Fibroblast of the conjunctiva (primary cell): ENCODE measurements at places on chromosomes 12 and 14.

GRCh38 chr14:61227884-61228591 lies 53.1 kb downstream of the TMEM30B start:
- DNase-seq: no peak

DNA sequence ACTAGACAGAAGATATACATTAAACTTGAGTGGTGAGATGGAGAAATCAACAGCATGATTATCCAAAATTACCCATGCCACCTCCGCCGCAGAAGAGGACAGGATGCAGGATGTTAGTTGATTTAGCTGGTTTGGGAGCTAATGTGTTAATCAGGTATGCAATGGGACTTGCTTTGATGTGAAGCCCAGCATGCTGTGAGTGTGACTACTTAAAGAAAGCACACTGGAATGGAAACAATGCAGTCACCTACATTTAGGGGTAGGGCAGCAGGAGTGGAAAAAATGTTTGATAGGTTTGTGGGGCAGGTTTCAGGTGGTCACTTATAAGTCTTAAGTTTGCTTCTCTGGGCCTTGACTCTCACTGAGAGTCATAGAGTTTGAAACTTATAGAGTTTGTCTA lies 170.0 kb upstream of the DAAM1 start:
- no peak for DNase-seq

DNA sequence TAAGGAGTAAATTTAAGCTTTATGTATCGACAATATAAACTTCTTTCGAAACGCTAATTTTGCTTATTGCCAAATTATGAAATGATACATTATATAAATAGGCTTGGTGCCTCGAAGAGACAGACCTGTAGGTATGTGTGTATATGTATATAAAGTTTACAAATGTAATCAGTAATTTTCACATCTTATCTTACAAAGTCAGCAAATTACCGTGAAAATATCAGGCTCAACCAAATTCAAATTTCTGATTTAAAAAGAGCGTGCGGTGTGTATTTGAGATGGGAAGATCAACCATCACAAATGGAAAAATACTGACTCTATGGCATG lies 605 bp downstream of the ZCRB1 start:
- DNase-seq: no peak

DNA sequence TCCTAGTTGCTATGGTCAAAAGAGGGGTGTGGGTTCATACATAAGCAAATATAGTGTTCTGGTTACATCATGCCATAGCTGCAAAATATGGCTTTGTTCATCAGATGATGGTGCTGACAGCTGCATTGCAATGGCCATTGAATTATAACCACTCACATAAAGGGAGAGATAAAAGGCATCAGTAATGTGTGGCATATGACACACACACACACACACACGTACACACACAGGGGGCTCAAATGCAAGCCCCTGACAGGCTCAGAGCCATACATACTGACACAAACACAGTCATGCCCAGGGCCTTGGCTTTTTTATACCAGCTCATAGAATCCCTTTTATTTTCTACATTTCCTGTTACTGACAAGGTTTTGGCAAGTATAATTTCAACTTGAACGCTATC lies 698.9 kb downstream of the BCL11B start:
- DNase-seq: no peak

- DNase-seq: peak; percentile 82
Observed at GRCh38 chr14:22536853-22537338, 52.1 kb downstream of the DAD1 start.

DNA sequence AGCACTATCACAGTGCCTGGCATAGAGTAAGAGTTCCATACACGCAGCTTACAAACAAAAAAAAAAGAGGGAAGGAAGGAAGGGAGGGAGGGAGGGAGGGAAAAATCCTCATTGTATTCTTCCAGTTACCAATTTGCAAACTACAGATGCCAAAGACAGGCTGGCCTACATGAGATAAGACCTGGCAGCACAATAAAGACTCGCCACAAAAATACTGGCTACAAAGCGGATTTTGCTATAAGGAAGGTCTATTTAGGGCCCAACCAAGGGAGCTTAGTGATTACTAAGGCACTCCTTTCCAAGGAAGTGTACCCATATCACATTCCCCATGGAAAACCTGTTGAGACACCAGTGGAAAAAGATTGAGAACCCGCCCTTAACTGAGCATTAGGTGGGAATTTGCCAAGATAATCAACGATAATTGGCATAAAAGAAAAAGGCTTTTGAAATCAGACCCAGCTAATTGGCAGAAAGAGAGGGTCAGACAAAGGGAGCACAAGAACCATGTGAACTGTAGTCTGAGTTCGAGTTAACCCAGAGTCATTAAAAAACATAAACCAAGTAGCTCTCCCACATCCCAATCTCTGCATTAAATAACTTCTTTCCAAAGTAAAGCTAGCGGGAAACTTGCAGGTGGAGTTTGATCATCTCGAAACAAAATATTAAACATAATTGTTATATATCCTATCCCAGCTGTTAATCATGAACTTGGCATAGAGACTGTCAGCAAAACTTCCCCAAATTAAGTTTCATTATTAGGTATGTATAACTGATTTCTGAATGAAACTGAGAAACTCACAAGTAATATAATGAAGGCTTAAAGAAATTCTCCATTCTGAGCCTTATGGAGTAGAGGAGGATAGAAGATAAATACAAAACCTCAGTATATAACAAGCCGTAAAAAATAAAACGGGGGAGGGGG lies 50.1 kb downstream of the PHLDA1 start:
- DNase-seq: no peak

- DNase-seq: no peak
Observed at GRCh38 chr12:2383325-2384028, 330.7 kb downstream of the CACNA1C start.

DNA sequence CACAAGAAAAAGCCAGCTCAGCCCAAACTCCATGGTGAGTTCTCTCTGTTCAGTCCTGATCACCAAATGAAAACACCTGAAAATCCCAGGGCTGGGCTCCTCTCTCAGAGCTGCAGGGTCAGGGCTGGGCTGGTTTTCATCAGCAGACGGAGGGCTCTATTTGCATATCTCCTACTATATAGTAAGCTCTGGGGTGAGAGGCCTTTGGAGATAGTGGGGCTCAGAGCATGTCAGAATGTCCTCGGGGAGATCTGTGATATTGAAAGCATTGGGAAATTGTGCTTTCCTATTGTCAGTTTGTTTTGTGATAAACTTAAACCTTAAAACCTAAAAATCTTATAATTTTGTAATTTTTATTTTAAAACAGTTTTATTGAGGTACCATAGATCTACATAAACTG lies 742.6 kb downstream of the TMEM121 start:
- DNase-seq: no peak

GRCh38 chr14:78519863-78520262 lies 349.7 kb downstream of the NRXN3 start:
- no peak for DNase-seq

DNA sequence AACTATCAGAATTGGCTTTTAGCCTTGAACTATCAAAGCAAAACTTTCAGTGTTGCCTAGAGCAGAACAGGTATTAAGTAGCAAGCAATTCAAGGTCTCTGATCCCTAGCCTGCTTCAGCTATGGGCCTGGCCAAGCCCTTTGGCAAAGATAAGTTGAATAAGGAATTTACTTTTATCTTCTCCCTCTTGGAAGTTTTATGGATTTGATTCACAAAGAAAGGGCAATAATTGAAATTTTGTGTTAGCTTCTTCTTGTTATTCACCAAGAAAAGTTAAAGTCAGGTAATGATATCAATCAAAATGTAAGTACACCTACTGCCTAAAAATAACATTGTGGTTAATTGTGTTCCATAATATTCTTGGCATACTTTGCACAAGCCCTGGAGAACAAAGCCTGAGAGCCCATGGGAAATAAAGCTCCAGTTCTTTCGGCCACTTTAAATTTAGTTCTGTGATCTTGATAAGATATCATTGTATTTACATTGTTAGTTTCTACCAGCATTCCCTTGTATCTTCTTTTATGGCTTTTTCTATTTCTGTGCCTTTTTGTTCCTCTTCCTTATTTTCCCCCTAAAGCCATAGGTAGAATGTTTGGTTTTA lies 158.0 kb downstream of the RAD51B start:
- DNase-seq: no peak

DNA sequence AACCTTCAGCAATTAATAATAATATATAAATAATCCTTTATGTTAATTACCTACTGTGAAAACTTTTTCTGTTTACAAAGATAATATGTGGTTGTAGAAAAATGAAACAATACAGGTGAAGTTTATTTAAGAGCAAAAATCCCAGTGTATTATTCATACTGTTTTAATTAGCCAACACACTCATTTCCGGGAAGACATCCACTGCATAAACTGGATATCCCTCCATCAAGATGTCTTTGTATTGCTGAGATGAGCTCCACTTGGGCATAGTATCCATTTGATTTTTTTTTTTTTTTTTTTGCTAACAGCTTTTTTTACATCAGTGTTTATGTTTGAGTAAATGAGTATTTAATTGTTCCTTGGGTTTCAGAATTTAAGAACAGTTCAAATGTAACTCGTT lies 13.7 kb upstream of the DERA start:
- DNase-seq: no peak

DNA sequence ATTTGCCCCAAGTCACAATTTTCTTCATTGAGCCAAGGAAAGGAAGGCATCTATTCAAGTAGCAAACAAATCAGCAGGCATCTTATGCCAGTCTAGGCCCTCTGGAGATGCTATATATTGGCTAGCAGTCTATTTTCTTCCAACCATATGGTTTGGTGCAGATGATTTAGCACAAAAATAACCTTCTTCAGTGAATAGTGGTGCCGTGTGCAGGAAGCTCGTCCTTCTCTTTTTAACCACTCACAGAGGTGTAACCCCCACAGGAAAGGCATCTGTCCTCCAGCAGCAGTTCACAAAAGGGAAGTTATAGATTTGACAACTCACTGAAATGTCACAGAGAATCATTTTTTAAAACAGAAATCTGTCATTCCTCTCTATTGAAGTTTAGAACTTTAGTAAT lies 445.7 kb upstream of the SYT1 start:
- no peak for DNase-seq

DNA sequence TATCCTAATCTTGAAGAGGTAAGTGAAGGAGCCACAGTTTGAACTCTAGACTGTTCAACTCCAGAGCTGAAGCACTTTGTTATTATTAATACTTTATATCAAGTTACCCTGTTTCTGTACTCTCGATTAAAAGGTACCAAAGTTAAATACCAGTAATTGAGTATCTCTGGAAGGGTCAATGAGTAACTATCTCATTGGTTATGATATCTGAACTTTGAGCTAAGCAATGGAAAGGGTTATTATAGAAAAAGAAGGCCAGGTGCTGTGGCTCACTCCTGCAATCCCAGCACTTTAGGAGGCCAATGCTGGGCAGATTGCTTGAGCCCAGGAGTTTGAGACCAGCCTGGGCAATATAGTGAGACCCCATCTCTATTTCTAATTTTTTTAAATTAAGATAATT lies 9.9 kb downstream of the TMEM19 start:
- DNase-seq: no peak

DNA sequence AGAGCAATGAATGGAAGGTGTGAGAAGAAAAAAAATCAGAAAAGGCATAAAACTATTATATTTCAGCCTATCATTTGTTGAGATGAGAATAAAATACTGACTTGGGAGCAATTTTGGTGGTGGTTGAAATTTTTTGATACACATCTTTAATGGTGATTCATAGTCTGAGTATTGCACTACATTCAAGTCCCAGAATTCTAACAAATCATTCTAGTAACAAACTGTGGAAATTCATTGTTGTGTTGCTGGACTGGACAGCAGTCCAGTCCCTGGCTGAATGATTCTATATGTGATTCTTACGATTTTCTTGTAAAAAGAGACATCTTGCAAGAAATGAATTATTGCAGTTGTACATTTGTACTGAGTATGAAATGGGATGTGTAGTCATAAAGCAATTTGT lies 268.6 kb downstream of the TRHDE start:
- no peak for DNase-seq

DNA sequence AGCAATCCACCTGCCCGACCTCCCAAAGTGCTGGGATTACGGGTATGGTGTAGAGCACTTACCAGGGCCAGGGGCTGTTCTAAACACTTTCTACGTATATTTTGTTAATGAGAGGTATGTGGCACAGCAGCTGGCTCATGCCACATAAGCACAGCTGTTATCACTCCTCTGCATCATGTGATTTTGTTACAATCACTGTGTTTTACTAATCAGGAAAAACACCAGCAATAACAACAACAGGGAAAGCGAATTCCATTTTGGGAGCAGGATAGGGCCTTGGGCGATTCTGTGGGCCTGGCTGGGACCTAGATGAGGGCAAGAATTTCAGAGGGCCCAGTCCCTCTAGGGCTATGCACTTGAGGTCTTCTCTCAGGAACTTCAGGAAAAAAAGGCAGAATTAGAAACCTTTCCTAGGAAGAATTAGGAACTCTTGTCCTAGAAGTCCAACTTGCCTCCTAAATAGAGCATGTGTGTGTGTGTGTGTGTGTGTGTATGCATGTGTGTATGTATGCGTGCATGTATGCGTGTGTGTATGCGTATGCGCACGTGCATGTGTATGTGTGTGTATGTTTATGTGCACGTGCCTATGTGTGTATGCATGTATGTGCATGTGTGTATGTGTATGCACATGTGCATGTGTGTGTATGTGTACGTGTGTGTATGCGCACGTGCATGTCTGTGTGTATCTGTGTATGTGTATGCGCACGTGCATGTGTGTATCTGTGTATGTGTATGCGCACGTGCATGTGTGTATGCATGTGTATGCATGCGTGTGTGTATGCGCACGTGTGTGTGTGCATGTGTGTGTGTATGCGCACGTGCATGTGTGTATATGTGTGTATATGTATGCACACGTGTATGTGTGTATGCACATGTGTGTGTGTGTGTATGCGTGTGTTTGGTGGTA lies 41.8 kb upstream of the CORO1C start:
- no peak for DNase-seq

DNA sequence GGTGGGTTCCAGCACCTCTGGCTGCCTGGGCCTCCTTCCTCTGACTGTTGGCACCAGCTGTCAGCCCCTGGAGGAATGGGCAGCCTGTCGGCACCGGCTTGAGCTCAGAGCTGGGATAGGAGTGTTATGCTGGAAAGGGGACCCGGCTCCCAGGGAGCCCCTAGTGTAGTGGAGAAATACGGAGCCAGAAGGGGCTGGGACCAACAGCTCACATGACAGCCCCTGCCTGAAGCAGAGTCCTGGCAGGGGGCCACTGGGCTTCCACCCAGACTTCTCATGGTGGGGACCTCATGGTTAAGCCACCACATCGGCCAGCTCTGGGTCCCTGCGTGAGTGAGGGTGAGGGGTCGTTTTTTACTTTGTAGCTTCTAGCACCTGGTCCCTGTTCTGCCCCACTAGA lies 174.5 kb downstream of the TSPAN9 start:
- DNase-seq: no peak

DNA sequence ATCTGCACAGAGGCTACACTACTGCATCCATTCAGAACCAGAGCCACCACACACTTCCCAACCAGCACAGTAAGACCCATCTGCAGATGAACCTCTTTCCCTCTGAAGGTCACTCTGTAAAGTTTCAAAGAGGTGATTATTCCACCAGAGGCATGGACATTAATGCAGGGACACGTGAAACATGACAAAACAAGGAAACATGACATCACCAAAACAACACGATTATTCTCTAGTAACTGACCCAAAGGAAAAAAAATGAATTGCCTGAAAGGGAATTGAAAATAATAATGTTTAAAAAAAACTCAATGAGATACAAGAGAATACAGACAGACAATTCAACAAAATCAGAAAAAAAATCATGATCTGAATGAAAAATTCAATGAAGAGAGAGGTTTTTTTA lies 139.1 kb downstream of the RERGL start:
- no peak for DNase-seq

- no peak for DNase-seq
Observed at GRCh38 chr12:30296486-30296885, 399.2 kb downstream of the IPO8 start.

- DNase-seq: no peak
Observed at GRCh38 chr12:27651201-27651600, 45.0 kb upstream of the REP15 start.

GRCh38 chr14:32980902-32981501 lies 42.3 kb downstream of the NPAS3 start:
- no peak for DNase-seq
